ENCODE measurements at places on chromosomes 16 and 17.
A peak's percentile ranks its signal among the peaks of the same experiment; 100 is the strongest.

DNA sequence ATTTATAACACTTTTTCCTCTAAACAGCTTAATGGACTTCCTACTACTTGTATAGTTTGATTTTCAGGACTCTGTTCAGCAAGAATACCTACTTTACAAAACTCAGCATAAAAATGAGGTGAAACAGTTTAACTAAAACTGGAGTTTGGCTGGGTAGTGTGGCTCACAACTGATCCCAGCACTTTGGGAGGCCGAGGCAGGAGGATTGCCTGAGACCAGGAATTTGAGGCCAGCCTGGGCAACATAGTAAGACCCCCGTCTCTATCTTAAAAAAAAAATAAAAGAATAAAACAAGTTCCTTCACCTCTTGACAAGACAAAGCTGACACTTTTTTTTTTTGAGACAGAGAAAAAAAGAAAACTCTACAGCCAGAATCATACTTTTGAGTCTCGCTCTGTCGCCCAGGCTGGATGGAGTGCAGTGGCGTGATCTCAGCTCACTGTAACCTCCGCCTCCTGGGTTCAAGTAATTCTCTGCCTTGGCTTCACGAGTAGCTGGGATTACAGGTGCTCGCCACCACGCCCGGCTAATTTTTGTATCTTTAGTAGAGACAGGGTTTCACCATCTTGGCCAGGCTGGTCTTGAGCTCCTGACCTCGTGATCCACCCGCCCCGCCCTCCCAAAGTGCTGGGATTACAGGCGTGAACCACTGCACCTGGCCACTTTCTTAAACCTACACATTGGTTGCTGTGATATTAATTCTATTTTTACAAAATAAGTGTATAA, 2.6 kb downstream of the PDF start:
- no peak for DNase-seq

GRCh38 chr17:48439875-48440505, 10.0 kb upstream of the SKAP1 start:
- peak; percentile 66 for DNase-seq

DNA sequence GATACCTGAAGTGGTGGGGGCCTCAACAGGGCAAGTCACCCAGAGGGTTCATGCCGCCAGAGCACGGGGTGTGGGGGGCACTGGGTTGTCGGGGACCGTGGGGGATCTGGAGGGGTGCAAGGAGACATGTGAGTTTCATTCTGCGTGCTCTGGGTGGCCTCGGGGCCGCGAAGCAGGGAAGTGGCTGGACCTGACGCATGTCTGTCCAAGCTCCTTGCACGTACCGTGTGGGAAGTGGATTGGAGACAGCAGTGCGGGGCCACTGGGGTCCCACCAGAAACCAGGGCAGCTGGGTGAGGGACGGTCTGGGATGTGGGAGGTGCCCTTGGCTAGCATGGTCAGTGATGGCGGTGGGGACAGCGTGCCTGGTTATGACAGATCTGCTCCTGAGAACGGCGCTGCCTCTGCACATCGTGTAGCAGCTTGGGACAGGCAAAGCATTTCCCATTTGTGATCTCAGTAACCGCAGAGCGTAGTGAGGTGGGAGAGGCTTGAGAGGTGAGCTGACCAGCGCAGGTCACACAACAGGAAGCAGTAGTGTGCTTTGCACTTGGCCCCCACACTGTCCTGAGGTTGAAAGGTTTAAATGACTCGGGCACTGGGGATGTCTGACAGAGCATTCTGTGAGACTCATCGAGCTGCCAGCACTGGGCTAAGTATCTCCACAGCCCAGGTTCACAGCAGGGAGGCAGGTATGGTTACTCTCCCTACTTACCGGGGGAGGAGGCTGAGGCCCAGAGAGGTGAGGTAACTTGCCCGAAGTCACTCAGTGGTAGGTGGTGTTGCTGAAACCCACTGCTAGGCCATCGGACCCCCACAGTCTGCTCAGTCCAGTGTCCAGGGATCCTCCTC, 114.4 kb downstream of the SOCS1 start:
- DNase-seq = no peak

DNA sequence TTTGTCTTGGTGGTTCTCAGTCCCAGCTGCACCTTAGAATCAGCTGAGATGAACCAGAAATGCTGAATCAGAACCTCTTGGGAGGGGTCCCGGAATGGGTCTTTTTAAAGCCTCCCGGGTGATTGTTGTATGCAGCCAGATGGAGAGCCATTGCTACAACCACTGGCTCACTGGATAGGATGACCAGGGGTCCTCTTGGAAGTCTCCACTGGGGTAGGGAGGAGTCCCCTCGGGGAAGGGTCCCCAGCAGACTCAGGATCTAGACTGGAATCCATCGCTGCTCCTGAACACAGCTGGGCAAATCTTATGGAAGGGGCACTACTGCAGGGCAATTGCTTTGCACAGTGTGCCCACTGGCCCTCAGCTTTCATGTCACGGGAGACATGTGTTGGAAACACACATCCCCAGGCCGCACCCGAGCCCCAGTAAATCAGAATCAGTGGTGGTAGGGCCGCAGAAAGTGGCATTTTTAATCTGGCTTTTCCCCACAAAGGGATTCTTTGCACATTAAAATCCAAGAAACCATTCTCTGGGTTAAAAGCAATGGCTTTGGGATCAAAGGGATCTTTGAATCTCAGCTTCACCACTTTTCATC, 117.3 kb downstream of the IRX5 start:
- no peak for DNase-seq

GRCh38 chr17:14211246-14211645, 25.4 kb downstream of the CDRT15 start:
- no peak for DNase-seq

- DNase-seq = no peak
Observed at GRCh38 chr16:31347445-31347844, 7.5 kb upstream of the ITGAX start.

DNA sequence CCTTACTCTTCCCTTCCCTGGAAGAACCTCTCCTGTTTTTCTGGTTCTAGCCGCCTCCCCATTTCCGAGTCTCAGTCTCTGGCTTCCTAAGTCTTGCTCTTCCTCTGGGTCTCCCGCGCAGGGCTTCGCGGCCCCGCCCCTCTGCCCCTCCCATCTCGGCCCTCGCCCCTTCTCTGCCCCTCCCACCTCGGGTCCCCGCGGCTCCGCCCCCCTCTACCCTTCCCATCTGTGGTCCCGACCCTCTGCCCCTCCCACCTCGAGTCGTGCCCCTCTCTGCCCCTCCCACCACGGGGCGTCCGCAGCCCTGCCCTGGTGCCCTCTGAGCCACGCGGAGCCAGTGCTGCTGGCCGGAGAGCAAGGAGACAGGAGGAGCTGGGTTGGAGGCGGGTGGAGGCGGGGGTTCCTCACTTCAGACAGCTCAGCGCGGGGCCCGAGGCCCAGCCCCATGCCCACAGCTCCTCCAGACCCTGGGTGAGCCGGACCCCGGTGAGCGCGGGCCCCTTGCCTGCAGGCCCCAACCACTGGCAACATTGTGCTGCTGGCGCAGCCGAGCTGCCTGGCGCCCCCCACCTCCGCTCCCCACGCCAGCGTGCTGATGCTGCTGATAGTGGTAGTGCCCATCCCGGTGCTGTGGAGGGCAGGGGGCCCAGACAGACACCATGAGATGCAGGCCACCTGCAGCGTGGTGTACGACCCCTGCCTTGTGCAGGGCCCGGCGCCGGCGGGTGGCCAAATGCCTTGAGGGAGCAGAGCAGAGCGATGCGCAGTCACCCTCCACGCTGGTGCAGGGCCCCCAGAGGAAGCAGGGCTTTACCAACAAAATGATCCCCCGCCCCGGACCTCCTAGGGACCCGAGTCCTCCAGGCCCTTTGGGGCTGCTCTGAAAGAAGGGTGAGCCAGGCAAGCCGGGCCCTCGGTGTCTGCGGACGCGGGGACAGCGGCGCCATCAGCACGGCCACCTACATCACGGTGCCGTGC, 2115.3 kb downstream of the TP53TG3F start:
- DNase-seq = no peak

- no peak for DNase-seq
Observed at GRCh38 chr16:85520853-85521521, 92.1 kb upstream of the GSE1 start.

DNA sequence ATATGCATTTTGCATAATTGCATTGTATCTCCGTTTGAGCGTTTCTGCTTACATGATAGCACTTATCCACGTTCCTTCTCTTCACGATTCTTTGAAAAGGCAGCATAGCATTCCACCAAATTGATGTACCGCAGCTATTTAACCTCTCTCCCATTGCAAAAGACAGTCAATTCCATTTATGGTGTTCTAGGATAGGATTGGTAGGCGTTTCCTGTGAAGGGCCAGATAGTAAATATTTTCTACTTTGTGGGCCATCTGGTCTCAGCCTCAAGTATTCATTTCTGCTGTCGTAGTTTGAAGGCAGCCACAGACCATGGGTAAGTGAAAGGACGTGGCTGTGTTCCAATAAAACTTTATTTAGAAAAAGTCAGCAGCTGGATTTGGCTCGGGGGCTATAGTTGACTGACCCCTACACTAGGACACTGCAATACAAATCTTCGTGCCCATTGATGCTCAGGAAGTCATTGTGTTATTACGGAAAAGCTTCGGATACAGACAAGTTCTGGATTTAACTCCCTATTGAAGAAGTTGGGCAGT, 10.1 kb downstream of the SNX29 start:
- no peak for DNase-seq

GRCh38 chr16:35911899-35912298, 2452.5 kb downstream of the TP53TG3F start:
- no peak for DNase-seq

GRCh38 chr16:15435216-15435864, 952 bp downstream of the BMERB1 start:
- no peak for DNase-seq

DNA sequence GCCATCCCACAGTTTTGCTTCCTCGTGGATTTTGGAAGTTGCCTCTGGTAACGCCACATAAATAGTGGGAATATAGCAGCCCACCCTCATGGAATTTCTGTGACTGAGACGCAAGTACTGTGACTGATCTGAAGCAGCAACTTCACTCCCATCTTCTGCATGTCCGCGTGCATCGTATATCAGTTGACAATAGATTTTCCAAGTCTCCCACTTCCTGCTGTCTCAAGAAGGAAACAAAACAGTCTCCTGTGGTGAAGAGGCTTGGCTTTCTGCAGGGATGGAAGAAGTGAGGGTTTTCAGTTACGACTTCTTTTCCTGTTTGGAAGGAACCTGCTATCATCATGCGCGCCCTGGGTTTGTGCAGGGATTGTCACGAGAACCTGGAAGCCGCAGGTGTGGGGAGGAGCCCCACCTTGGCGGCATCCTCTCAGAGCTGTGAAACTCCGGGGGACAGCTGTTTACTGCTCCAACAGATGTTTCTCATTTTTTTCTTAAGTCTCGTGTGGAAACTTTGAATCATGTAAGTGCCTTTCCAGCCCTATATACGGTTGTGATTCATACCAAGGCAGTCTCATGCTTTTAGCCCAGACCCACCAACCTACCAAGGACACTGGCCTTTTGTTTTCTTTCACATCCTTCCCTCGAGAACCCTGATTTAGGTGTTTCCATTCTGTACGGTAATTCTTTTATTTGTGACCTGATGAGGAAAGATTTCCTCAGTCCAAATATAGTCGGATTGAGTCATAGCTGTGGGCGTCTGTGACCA, 57.5 kb downstream of the WIPI1 start:
- DNase-seq = peak; percentile 51

- DNase-seq = no peak
Observed at GRCh38 chr16:68492151-68492542, 43.8 kb upstream of the SMPD3 start.

GRCh38 chr16:8530752-8531384, 59.4 kb downstream of the TMEM114 start:
- DNase-seq = no peak

- peak; percentile 21 for DNase-seq
Observed at GRCh38 chr16:31141489-31142108, 6.1 kb upstream of the PRSS8 start.

DNA sequence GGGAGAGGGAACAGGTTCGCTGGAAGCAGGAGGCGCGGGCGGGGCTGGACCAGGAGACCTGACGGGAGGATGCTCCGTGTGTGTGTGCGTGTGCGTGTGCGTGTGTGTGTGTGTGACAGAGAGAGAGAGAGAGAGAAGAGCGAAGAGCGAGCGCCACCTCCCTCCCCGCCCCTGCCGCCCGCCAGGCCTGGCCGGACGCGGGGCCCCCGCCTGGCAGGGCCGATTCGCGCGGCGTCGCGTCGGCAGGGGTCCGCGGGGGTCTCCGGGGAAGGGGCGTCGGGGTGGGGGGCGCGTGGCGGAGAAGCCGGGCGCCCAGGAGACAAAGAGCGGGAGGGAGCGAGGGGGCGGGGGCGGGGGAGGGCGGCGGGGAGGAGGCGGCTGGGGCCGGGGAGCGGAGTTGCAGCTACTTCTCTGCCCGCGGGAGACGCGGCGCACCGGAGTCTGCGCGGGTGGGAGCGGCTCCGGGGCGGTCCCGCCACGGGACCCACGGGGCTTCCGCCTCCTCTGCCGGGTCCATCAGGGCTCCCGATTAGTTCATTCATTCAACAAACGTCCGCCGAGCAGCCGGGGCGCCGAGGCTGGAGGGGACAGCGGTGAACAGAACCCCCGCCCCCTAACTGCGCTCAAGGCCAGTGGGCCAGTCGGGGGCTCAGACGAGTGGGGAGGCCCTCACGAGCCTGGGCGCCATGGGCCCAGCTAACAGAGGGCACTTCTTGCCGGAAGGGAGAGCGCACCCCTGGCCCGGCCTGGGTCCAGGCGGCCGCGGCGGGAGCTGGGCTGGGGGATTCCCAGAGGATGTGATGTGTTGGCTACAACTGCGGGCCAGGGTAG, at the start of gene SAMD14:
Gene SAMD14, minus strand, starts transcription at position 433 of the 831 bp plus-strand sequence. CDS start 5,201 bp downstream, outside the sequence.
- DNase-seq = peak; percentile 50

DNA sequence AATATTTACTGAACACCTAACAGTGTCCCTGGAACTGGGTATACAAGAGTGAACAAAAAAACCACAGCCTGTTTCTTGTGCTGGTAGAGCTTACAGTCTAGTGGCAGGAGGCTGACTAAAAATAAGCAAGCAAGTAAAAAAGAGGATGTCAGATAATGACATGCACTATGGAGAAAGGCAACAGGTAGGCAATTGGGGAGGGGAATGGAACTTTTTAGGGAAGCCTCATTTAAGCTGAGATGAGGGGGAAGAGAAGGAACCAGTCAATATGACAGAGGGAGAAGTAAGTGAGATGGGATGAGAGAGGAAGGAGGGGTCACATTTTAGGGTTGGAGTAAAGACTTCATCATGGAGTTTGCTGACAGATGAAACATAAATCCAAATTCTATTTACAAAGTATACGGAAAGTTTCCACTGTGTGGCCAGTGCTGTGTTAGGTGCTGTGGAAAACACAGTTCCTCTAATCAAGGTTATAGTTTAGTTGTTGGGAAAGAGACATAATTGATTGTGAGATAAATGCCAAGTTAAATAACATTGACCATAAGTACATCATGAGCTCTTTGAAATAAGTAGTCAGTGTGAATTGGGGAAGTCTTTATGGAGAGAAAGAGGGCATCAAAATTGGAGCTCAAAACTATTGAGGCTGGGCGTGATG, 251.4 kb downstream of the FTO start:
- no peak for DNase-seq

- no peak for DNase-seq
Observed at GRCh38 chr16:12576878-12577277, 226.8 kb downstream of the CPPED1 start.

DNA sequence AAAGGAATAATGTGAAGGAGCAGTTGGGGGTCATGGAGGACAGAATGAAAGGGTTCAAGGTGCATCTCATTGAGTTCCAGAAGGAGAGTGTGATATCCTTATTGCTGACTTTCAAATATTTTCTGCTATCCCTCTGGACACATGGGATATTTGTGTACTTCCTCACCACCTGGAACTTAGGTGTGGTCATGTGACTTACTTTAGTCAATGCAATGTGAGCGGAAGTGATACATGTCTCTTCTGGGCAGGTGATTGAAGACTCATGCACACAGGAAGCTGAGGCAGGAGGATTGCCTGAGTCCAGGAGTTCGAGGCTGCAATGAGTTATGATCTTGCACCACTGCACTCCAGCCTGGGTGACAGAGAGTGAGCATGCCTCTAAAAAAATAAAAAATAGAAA, 36.7 kb upstream of the TANC2 start:
- DNase-seq = no peak
